ENCODE measurements at places on chromosomes 1 and 21.

GRCh38 chr1:209659909-209660308 lies 7.7 kb upstream of the LAMB3 start:
- DNase-seq, result no peak

GRCh38 chr1:173430677-173431303 lies 46.3 kb upstream of the PRDX6 start:
- no peak for DNase-seq

- DNase-seq, result no peak
Measured at GRCh38 chr1:180912801-180913565, at the start of gene KIAA1614. Gene KIAA1614, plus strand, starts transcription at chr1:180912897. Its CDS starts 347 bp downstream, at chr1:180913244.

DNA sequence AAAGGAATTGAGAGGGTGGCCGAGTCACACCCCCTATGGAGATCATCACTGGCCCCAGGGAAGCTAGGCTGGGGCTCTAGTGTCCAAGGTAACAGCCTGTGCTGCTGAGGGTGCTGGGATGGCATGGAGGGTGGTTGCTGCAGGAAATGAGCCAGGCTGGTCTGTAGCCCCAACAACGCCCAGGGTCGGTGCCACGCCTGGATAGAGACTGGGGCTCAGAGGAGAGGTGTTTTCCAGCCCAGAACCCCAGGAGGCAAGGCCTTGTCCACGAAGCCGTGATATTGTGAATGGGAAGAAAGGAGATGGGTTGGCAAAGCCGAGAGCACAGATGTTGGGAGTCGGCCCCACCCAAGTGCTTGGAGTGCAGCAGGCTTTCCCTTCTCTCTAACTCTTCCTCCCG lies 68.9 kb upstream of the ACTRT2 start:
- DNase-seq, result no peak

DNA sequence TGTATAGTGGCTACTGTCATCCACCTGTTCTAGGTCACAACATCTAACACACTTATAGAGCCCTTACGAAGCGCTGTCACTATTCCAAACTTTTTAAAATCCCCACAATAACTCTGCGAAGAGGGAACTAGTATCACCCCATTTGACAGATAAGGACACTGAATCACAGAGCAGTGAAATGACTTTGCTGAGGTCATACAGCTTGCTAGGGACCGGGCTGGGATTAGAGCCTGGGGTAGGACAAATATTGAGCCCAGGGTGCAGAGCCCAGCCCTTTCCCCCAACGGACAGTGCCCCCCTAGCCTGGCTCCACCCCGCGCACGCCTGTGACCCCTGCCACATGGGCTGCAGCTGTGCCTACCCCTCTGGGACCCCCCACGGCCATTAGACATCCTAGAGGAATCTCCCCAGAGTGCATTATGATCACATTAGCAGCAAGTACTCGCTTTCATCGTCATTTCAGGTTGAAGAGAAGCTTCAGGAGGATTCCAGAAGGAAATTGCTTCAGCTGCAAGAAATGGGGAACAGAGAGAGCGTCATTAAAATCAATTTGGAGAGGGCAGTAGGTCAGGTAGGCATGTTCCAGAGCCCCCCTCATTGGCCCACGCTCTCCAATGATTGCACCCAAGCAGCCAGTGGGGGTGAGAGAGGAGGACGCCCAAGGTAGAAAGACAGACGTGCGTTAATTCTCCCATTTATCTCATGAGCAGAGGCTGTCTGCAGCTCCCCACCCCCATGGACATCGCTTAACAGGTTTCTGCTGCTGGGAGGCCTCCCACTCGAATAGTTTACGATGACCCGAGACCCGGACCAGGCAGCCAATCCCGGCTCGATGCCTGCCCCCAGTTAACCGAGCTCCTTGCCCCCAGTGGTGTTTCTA lies 77.2 kb downstream of the FHAD1 start:
- DNase-seq, result no peak

GRCh38 chr1:24659166-24659904 lies 16.2 kb downstream of the SRRM1 start:
- DNase-seq, result no peak

- no peak for DNase-seq
Measured at GRCh38 chr1:224707843-224708725, 92.0 kb downstream of the CNIH3 start.

DNA sequence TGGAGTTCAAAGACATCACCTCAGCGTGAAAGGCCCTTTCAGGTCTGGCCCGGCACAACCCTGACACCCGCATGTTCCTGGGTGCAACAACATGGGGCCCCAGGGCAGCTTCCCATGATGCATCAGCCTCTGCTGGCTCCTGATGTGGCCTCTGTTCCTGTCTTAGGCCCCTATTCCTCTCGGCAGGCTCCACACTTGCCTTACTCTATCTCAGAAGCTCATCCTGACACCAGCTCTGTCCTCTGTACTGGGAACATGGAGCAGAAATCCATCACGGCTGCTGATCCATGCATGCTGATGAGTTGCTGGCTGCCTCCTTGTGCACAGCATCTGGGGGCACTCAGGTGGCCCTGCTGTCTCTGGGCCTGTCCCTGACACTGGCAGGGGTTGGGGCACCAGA lies 74.6 kb downstream of the ADARB1 start:
- DNase-seq, result no peak

DNA sequence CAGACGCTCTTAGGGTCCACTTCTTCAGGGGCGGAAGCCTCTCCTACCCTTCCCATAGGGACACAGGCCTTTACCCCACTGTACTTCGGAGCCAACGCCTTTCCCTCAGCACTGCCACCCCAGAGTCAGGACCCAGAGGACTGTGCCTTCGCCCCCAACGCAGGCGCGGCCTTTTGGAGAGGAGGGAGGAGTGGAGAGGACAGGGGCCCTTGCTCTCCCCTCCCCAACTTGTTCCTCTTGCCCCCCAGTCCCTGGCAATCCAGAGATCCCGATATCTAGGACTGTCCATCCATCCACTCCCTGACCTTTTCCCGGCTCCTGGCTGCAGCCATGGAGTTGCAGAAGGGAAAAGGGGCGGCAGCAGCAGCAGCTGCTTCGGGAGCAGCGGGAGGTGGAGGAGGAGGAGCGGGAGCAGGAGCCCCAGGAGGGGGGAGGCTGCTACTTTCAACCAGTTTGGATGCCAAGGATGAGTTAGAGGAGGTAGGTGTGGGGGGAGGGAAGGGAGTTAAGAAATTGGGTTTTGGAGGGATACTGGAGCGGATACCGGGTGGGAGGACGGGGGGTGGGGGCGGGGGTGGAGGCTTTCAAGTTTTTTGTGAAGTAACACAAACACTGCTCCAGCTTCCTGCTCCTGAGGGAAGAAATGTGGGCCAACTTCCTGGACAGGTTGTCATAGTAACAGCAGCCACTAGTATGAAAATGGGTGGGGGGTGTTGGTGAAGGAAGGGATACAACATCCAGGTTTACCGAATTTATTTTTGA lies 636 bp downstream of the INTS3 start:
- peak; percentile 42 for DNase-seq

- no peak for DNase-seq
Measured at GRCh38 chr1:184954232-184954995, 19.9 kb downstream of the NIBAN1 start.

DNA sequence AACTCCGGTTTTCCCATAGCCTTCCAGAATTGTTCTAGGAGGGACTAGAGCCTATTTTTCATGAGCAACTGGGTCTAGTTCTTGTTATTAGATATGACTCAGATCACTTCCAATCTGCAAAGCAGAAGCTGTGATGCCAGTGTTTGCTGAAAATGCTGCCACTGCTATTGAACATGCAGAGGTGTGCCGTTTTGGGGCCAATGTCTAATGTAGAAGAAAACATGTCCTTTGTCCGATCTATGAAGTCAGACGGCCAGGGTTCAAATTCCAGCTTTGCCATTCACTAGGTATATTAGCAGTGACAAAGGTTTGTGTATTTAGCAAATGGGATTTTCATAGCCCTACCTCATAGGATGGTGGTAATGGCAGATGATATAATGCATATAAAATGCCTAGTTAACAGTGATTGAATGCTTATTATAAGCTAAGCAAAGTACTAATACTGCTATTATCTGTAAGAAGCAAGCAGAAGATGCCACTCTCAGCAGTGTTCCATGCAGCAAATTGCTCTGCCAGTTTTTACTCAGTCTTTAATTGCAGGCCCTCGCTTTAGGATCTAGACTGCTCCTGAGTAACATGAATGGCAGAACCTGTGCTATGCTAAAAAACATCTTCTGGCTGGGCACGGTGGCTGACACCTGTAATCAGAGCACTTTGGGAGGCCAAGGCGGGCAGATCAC lies 40.1 kb upstream of the CXADR start:
- no peak for DNase-seq

DNA sequence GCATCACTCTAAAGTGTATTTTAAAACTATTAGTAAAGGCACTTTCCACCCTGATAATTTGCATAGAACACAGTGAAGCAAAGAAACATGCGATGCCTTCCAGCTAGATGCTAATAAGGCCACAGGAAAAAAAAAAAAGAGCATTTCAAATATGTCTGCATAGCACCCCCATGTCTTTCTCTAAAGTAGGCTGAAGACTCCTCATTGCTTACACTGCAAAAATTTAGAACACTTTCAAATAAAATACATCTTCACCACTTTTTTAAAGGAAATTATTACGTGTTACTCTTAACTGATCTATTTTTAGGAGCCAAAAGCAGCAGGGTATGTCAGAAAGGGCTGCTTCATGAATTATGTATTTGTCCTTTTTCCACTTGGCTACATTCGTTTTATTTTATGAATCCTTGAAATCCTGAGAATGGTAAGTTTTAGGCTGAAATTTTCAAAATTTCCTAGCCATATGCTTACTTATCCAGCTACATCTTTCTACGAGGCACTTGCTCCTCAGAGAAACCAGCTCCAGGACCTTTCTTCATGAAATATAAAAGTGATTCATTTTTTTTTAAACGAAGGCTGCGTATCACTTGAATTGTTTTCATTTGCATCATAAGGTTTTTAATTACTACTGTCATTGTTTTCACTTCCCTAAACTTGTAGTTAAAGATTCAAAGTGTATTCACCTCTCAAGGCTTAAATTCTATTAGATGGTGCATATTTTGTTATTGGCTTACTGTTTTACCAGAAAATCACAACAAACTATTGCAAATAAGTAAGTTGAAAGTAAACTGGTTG lies 513.0 kb downstream of the PTPRC start:
- DNase-seq, result no peak
